Stimulated activated naive CD8-positive, alpha-beta T cell treated with anti-CD3 and anti-CD28 coated beads, Interleukin-15, Interleukin-2, amounts not matched to agents 100 U/mL and 50 U/mL, for 24 hours (primary cell): ENCODE measurements at places on chromosomes 12 and 14.

DNA sequence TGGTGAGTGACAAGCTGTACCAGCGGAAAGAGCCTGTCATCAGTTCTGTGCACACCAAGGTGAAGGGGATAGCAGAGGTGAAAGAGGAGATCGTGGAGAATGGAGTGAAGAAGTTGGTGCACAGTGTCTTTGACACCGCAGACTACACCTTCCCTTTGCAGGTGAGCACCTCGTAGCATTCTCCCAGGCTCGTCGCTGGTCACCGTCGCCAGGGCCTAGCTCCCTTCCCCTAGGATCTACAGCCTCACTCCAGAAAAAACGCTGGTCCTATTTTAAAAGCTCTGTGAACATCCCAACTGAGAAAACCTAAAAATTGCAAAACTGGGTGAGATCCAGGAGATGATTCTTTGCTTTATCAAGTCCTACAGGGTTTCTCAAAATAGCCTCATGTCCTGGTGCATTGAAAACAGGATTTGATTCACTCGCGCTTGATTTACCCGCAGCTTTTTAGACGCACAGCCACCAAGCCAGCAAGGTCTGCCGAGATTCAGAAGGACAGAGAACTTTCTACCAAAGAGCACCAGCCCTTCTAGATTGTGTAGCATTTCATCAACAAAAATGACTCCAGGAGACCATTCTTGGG, 22.2 kb downstream of the P2RX7 start:
- DNase-seq: no peak

- DNase-seq: no peak
Observed at GRCh38 chr12:5480218-5480937, 48.5 kb downstream of the NTF3 start.

GRCh38 chr14:60695327-60695726, 28.8 kb downstream of the SIX4 start:
- no peak for DNase-seq

- peak; percentile 9 for DNase-seq
Observed at GRCh38 chr14:95667249-95667693, 19.0 kb upstream of the TCL1B start.

GRCh38 chr12:109591041-109591440, 17.4 kb downstream of the MVK start:
- DNase-seq: no peak

GRCh38 chr12:131000000-131000486, 46.3 kb downstream of the ADGRD1 start:
- no peak for DNase-seq

- no peak for DNase-seq
Observed at GRCh38 chr12:109872-110271, 43.3 kb downstream of the IQSEC3 start.

DNA sequence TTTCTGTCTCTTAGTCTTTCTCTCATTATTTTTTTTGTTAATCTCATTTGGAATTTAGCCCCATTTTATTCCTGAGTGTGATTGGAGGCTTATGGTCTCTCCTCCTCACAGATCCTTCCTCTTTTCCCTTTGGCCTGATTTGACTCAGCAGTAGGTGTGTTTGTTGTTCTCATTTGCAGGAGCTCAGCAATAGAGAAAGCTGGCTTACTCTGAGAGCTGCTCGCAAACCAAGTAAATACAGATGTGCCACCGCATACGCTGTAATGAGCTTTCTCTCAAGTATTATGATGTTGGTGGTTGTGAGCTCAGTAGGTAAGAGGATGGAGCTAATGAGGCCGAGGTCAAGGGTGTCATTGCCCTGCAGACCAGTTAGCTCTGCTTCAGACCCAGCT, 206.5 kb downstream of the ETV6 start:
- no peak for DNase-seq

DNA sequence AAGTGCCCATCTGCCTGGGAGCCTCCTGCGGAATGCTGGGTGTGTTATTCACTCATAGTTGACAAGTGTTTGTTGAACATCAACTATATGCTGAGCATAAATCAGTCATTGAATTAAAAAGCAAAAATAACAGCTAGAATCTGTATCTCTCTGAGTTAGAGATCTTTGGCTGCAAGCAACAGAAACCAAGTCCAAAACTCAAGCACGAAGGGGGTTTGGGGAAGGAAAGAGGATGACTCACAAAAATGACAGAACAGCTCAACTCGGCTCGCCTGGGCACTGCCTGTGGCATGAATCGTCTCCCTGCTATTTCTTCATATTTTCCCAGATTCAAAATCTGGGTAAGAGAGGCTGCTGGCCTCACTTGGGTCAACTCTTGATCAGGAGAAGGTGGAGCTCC, 72.6 kb upstream of the NCOR2 start:
- DNase-seq: no peak

- no peak for DNase-seq
Observed at GRCh38 chr12:124819525-124819924, 44.1 kb downstream of the SCARB1 start.

DNA sequence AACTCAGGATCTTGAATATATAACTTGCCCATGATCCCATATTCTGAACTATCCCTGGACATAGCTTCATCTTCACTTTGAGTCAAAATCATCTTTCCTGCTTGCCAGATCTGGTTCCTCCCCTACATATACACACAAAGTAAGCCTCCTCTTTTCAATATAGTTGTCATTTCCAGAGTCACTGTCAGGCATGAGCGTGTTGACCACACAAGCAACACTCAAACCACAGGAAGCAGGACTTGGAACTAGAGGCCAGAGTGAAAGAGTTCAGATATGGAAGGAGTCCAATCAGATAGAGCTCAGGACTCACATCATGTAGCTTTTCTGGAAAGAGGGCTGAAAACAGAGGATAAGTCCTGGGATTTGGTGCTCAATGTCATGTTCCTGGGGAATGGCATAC, 1140.6 kb downstream of the BCL11B start:
- no peak for DNase-seq

GRCh38 chr12:108884116-108885012, 4.5 kb downstream of the DAO start:
- DNase-seq: peak; percentile 84

DNA sequence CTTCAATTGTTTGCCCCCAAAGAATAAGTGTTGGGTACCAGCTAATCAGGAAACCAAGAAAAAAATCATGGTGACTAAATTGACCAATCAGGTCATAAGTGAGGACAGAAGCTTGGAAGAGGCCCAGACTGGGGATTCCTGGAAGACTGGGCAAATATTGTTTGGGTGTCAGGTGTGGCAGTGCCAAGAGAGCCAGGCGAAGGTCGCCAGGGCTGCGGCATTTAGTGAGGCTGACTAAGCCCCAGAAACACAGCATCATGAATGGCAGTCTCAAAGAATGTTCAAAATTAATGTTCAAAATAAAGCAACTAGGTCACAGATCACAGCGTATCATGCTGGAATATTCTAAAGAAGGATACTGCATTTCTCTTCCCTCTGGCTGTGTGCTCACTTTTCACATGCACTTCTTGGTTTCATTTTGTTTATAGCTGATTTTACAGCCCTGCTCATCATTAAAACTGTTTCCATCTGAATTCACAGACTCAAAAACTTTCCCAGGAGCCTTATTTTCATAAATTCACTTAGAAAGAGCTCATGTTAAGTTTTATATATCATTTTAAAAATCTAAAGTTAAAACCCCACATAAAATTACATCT, 85.3 kb upstream of the OVCH1 start:
- no peak for DNase-seq

DNA sequence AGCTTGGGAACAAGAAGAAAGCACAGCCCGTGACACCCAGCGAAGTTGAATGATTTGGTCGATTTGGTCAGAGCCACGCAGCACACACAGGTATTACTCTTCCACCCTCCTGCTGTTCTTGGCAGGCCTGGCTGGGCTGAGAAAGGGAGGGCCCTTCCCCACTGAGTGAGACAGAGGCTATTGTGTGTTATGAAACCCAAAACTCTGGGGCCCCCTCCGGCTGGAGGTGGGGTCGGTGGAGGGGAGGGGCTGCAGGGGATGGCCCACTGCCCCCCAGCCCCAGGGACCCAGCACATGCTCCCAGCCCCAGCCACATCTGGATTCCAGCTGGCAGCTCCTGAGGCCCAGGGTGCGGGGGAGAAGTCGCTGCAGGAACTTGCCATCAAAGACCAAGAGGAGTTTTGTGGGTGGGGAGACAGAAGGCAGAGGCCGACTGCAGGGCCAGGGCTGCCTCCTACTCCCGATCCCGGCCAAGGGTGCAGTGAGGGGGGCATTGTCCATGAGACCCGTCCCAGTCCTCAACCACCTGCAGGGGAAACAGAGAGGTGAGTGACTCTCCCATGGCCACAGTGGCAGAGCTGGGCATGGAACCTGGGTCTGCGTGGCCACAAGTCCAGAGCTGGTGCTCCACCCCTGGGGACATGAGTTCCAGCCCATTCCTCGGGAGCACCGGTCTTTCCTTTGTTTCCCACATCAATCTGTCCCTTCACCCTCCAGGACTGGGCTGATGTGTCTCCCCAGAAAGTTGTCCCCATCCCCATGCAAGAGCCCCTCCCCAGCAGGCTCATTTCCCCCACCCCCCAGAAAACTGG, 8.7 kb downstream of the TMEM119 start:
- no peak for DNase-seq

- DNase-seq: no peak
Observed at GRCh38 chr14:35390577-35391387, 13.8 kb downstream of the NFKBIA start.

- DNase-seq: no peak
Observed at GRCh38 chr14:78737601-78738000, 567.4 kb downstream of the NRXN3 start.

DNA sequence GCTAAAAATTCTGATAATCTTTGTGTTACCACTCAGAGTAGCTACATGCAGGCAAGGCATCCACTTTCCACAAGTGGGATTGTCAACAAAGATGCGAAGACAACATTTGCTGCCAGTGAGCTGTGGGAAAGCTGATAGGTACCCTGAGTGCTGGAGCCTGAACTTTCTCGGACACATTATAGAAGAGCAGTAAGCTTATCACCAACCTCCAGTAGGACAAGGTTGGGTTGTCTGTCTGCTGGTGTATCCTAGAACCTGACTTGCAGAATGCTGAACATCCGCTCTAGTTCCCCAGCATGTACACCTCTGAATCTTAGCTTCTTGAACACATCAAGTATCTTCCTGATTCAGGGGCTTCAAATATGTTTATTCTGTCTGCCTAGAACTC, 103.8 kb upstream of the PPM1H start:
- no peak for DNase-seq

GRCh38 chr14:90319634-90320541, 11.9 kb downstream of the NRDE2 start:
- no peak for DNase-seq

GRCh38 chr12:110111476-110112334, 12.5 kb upstream of the IFT81 start:
- no peak for DNase-seq

DNA sequence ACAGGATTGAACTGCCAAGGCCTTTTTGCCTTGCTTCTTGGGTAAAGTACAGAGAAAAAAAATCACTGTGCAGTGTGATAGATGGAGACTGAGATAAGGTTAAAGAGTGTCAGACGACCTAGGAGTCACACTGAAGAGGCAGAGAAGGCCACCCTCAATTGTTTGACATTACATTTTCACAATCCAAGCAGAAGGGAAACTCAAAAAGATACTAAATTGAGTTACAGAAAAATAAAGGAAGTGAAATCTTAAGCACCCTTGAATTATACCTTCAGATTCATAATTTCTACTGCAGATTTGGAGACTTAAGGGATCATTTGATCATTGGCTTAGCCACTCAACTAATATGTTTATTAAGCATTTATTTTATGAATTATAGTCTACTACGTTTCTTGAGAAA, 97.1 kb downstream of the MYF5 start:
- no peak for DNase-seq

- DNase-seq: no peak
Observed at GRCh38 chr14:49249022-49249421, 337.2 kb downstream of the RPS29 start.

DNA sequence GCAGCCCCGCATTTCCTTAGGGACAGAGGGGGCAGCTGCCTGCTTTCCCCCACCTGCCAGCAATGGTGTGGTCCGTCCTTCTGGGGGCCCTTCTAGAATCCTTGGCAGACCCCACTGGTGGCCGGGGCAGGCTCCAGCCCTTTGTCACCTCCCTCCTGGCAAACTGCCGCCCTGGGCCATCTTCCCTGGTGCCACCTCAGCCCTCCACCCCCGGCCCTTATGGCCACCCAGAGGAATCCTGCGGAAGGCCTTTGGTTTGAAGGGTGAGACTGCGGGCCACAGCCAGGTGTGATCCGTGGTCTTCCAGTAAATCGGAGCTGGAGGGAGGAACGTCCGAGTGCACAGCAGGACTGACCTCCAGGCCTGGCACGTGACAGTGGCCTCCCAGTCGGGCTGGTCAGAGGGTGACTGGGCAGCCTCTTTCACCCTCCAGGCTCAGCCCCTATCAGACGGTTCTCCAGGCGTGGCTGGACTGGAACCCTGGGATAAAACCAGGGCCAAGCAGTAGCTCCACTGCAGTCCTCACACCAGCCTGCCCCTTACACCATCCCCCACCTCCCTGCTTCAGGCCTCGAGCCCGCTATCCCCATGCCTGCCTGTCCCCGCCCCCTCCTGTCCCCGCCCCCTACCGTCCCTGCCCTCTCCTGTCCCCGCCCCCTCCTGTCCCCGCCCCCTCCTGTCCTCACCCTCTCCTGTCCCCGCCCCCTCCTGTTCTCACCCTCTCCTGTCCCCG, 12.4 kb downstream of the FBRSL1 start:
- DNase-seq: no peak

GRCh38 chr14:61561104-61561503, 134.2 kb upstream of the HIF1A start:
- DNase-seq: no peak

- DNase-seq: no peak
Observed at GRCh38 chr12:55641595-55641994, 4.9 kb downstream of the OR10P1 start.

DNA sequence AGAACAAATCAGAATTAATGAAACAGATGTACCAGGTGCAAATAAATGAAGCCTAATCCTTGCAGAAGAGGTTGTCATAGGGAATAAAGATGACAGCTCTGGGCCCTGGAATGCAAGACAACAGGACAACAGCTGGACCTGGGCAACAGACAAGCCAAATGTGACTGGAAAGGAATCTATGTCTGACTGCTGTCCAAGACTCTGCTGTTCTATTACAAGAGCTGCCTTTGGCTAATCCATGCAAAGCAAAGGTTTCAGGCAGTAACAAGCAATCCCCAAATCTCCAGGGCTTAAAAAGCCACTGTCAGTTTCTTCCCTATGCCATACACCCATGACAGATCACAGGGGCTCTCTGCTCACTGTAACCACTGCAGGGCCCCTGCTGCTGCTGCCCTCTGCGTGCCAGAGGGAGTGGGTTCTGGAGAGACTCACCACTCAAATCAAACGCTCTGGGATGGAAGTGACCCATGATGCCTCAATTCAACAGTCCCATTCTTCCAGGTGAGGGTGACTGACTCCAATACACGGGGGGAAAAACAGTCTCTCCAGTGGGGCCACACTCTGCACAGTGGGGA, 218.9 kb upstream of the SFSWAP start:
- no peak for DNase-seq

- DNase-seq: no peak
Observed at GRCh38 chr12:56749853-56750252, 2.3 kb downstream of the PRIM1 start.
